CD4-positive, alpha-beta T cell treated with Interleukin-12 subunit alpha and Interleukin-12 subunit beta, for 1 hour (primary cell): ENCODE measurements at places on chromosomes 7 and 10.

GRCh38 chr7:134919240-134919641, 67.1 kb upstream of the AGBL3 start:
- DNase-seq = no peak

DNA sequence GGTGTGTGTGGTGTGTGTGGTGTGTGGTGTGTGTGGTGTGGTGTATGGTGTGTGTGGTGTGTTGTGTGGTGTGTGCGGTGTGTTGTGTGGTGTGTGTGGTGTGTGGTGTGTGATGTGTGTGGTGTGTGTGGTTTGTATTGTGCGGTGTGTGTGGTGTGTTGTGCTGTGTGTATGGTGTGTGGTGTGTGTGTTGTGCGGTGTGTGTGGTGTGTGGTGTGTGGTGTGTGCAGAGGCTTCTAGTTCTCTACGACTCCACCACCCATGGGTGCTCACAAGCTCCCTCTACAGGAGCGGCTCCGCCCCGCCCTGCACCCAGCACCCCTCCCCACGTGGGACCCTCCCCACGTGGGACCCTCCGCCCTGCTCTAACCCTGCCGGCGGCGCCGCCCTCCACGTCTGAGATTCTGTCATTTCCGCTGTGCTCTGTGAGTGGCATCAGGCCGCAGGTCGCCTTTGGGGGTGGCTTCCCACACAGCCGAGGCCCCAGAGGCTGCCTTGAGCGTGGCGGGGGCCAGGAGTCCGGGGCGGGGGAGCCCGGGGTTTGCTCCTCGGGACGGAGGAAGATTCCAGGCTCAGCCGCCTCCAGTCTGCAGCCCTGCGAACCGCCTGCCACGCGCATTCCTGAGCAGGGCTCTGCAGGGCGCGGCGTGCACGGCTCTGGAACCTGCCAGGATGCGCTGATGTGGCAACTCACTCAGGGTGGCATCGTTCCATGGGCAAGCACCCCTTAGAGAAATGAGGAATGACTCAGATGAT, 37.0 kb upstream of the DNAJB6 start:
- DNase-seq = peak; percentile 63

- no peak for DNase-seq
Observed at GRCh38 chr10:101069441-101069840, 7.7 kb downstream of the KAZALD1 start.

DNA sequence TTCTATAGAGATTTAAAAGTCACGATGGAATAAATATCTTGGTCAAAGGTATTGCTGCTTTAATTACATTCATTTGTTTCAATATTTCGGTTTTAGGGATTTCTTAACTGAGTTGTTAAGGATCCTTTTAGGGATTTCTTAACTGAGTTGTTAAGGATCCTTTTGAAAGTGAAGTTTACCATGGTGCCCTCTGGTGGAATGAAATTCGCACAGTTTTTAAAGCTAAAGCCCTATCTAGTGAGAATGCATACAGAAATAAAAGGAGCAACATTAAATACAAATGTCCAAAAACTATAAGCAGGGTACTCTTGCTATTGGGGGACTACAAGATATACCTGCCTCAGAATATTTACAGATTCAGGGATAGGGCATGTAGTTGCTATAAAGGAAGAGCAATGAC, 193.7 kb downstream of the RNLS start:
- DNase-seq = peak; percentile 61

DNA sequence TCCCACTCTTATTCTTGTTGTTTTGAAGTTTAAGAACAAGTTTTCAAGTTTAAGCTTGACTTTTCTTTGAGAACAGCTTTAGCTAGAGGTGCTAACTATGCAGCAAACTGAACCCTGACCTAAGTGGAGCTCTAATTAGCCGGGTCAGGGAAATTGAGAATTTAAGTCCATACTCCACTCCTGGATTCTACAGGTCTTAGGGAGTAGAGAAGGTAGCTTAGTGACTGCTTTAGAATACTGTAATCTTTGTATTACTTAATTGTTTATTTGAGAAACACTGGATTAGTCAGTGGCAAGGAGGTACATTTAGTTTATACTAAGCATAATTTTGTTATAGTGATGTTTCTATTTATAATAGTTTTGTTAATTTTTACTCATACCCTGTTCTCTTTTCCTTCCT, 74.6 kb upstream of the STRIP2 start:
- DNase-seq = no peak

GRCh38 chr7:38187794-38188440, 9.9 kb downstream of the STARD3NL start:
- no peak for DNase-seq

DNA sequence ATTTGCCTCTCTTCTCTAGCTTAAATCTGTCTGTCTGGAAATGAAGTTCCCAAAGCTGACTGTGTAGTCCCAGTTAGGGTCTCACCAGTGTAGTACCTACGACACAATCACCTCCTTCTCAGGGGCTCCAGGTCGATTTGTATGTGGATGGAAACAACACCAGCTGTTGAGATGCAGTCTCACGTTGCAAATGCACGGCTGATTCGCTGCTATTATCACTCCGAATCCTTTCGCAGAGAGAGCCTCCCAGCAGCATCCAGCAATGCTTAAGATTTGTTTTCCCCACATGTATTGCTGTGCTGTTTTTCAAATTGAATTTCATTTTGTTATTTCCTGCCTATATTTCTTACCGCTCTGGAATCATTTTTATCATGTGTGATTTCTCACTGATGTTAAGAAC, 16.3 kb downstream of the VSTM4 start:
- no peak for DNase-seq

GRCh38 chr10:113153493-113154102, 203.6 kb downstream of the TCF7L2 start:
- DNase-seq = peak; percentile 8

DNA sequence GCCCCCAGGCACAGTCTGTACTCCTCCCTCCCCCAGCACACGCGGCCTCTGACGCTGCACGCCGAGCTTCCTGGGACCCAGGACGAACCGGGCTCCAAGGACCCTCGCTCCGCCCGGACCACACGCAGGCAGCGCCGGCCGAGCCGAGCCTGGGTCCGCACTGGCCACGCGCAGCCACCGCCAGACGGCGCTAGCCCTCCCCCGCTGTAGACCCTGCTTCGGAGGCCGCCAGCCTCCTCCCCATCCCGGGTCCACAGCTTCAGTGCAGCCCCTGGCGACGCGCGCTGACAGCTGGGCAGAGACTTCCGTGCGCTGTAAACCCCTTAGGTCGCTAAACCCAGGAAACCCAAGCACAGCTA, 936 bp upstream of the TCERG1L start:
- no peak for DNase-seq

GRCh38 chr10:43145311-43145710, 7.1 kb downstream of the CSGALNACT2 start:
- no peak for DNase-seq

GRCh38 chr7:51069411-51070083, 247.1 kb downstream of the COBL start:
- DNase-seq = no peak

DNA sequence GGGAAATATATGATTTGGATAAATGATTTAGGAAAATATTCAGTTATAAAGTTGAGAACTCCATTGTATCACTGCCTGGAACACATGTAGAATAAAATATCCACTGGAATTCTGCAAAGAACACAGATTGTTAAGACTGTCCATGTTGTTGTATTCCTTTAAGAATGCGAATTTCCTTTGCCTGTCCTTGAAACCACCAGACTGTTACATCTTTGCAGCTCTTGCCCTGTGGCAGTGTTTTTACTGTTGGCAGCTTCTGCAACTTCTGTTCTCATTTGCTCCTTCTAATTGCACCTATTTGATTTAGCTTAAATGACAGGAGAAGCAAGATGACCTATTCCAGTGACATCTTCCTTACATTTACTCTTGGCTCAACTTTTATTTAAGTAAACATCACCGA, 39.7 kb downstream of the MALSU1 start:
- no peak for DNase-seq

DNA sequence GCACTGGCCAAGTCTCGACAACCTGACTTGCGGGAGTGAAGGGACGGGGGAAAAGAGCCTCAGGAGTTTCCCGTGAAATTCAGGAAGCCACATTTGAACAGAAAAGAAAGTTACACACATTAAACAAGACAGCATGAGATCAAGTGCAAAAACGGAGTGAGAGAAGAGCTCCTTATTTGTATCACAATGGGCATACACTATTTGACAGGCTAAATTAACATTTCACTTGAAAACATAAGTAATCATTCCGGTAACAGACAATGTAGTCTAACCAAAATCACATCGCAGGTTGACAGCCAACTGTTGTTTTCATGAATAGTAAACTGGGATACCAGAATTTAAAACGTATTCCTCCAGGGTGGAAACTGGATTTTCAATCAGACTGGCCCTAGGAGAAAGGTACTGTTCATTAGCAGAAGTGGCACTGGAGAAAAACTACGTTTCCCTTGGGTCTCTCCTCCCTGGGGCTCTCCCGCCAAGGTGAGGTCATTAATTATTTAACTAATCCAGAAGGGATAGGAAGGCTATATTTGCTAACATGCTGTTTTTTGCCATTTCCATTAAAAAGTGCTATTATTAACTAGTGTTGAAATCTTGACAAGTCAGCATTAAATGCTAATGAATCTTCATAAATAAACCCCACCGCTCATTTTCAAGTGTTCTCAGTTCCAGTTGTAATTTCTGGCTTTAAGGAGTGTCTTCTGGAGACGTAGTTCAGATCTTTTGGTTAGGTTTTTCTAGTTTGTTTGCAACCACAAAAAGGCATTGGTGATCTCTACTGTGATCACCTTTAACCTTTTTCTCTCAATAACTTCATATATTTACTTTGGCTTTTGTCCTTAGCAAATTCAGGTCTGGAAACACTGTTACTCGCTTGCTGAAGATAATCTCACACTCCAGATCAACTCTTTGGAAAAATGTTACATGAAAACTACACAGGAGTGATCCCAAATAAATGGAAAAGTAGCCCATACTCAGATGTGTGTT, 25.1 kb downstream of the RHEB start:
- no peak for DNase-seq

DNA sequence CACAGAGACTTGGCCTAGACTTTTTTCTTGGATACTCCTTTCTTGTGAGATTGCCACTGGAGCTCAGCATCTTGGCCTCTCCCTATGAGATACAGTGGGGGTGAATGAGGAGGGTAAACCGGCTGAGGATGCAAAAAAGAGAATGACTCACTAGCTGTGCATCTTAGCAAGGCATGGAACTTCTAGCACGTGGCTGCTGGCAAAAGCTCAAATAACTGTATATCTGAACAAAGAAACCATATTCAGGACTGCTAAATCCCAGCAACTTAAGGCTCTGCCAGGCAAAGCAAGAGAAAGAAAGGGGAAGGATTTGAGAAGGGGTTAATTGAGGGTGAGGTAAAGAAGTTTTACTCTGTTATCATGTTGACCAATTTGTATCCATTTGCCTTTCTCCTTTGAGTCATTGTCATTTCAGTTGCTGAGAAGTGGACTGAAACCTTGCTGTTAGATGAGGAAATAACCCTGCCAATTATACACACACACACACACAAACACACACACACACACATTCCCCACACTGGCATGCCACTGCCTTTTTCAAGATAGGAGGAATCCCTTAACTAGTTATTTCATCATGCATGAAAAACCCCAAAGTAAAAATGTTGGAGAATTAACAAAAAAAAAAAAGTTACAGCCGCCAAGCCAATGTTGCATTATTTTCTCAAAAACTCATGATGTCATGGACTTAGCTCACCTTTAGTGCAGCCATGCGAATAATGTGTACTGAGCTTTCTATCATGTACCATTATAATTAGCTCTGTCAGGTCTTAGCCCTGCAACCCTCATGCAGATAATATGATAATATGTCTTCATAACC, 997.3 kb downstream of the LRMDA start:
- DNase-seq = no peak

DNA sequence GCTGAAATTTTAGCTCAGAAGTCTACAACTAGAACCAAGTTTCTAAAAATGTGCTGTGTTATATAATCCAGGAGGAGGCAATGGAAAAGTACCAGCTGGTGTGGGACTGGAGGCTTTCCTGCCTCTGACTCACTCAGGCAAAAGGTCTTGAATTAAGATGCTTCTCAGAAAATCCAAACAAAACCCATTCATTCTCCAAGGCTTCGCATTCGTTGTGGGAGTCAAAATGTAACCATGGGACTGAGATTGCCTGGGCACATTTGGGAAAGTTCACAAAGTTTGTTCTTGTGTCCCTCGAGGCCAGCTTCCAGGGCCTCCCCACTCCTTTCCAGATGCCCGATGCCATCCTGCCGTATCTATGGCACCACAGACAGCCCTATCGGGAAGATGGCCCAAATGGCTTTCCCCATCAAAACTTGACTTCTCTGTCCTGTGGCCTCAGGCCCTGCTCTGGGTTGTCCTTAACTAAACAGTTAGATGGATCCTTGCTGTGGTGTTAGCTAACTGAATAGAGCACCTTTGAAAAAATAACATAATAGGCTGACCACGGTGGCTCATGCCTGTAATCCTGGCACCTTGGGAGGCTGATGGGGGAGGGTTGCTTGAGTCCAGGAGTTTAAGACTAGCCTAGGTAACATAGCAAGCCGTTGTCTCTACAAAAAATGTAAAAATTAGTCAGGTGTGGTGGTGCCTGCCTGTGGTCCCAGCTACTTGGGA, 180.5 kb downstream of the PFKFB3 start:
- no peak for DNase-seq

DNA sequence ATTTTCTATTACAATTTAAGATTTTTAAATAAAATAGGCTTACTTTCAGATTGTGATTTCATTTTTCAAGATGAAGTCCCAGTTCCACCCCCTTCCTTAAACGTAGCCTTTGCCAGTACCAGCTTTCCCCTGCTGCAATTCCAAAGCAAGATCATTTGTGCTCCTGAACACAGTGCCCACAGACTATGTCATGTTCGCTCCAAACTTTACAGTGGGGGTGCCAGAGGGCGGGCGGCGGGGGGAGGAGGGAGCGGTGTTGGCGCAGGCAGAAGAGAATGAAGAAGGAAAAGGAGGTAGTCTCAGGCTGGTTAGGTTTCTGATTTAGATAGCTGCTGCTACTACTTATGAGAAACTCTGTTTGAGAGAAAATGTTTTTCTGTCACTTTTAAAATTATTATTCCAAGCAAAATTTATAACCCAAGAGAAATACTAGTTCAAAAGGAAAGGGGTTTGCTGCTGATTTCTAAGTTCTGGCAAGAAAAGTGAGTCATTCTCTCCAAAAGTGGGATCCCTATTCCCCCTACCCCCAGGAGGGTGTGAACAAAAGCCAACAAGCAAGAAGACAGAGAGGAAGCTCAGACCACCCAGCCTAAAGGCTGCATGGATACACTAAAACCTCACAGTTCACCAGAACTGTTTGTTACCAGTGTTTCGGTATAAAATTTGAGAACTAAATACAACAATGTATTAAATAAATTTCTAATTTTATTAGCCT, 109.6 kb downstream of the SRPK2 start:
- no peak for DNase-seq

DNA sequence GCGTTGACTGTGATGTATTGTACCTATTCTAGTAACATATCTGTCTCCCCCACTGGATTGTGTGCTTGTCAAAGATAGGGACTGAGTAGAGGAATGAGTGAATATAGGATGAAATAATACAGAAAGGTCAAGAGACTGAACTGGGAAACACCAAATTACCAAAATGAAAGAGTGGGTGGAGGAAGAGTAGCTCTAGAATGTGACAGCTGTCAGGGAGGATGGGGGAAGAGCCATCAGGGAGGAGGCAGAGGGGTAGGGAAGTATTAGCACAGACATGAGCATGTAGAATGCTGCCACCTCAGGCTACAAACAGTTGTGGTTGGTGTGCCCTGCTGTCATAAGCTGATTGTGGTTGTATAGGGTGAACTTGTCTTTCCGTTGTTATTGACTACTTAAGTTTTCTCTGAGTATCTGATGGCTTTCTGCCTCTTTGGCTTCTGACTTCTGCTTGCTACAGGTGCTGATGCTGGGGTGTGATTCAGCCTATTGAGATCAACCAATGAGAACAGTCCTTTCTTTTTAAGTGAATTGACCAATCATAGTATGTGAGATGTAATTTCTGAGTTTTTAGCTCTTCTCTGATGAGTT, 5.6 kb downstream of the CCSER2 start:
- peak; percentile 88 for DNase-seq

- peak; percentile 19 for DNase-seq
Observed at GRCh38 chr7:101125989-101126650, 784 bp upstream of the SERPINE1 start.
